EL (cell line): ENCODE measurements at places on chromosomes 11 and 22.

GRCh38 chr11:11442791-11443190 lies 89.7 kb upstream of the CSNK2A3 start:
- no peak for DNase-seq

DNA sequence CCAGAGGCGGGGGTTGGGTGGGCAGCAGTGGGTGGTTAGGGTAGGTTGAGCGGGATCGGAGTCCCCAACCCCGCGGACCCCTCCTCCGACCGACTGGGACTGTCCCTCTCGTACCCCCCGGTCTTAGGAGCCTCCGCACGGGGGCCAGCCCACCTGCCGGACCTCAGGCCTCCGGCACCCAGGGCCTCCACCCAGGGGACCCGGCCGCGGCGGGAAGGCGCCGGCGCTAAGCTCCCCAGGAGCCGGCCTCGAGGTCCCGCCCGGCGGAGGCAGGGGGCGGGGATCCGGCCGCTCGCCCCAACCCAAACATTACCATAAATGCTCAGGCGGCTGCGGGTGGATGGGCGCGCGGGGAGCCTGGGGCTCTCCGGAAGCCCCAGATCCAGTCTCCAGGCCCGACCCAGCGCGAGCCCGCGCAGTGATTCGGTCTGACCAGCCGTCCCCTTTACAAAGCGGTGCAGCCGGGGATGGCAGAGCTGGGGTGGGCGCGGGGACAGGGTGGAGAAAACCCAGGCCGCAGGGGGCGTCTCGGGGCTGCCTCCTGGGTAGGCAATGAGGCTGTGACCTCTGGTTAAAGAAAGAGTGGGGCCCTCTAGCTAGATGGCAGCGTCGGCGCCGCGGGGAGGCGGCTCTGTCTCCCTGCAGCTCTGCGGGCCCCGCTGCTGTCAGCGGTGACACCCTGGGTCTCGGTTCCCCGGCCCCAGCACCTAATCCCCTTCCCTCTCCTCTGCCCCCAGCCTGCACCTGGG lies 4.0 kb upstream of the MCAM start:
- peak; percentile 75 for DNase-seq

DNA sequence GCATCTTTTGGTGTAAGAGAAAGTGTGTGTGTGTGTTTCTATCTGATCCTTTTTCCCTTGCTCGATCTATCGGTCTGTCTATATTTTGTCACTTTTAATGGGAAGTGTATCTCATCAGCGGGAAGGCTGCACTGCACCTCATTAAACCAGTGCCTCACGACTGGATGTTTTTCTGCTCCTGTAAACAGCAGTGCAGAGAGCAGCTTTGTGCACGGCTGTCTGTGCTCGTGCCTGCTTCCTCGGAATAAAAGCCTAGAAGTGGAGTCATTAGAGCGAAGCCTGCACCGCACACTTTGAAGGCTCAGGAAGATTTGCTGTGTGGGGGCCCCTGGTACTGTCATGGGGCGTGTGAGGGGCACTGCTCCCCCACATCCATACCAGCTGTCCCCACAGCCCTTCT lies 27.0 kb upstream of the PARVG start:
- DNase-seq, result no peak

- peak; percentile 22 for DNase-seq
Measured at GRCh38 chr11:2306877-2307500, 5.2 kb downstream of the TSPAN32 start.

GRCh38 chr11:299951-300735 lies 817 bp upstream of the IFITM5 start:
- DNase-seq, result no peak

GRCh38 chr11:10457901-10458300 lies 2.8 kb downstream of the AMPD3 start:
- DNase-seq, result no peak

- DNase-seq, result no peak
Measured at GRCh38 chr11:115521825-115522224, 17.6 kb upstream of the CADM1 start.

- no peak for DNase-seq
Measured at GRCh38 chr22:36221799-36222751, 17.3 kb downstream of the APOL2 start.

DNA sequence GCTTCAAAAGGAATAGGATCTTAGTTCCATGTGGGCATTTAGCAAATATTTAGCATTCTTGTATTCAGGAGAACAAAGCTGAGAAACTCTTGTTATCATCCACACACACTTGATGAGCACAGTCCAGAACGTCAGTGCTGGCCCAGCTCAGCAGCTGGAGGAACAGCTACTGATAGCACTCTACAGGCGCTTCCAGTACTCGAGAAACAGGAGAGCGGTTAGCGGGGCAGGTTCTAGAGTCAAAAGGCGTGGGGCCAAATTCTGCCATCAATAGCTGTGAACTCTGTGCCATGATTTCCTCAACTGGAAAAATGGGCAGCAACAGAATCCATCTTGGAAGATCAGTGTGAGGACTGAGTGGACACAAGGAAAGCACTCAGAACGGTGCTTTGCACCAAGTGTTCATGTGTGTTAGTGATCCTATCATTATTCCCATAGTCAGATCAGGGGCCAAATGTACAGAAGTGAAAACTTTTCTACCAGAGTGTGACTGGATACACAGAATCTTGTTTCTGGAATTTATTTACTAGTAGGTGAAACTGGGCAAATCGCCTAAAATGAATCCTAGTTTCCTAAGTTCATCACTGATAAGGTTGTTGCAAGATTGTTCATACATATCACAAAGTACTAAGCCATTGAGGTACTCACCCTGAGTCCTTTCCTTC lies 3.2 kb downstream of the JOSD1 start:
- DNase-seq, result no peak
